T1000 (cell line): ENCODE measurements at places on chromosomes 2 and 18.

DNA sequence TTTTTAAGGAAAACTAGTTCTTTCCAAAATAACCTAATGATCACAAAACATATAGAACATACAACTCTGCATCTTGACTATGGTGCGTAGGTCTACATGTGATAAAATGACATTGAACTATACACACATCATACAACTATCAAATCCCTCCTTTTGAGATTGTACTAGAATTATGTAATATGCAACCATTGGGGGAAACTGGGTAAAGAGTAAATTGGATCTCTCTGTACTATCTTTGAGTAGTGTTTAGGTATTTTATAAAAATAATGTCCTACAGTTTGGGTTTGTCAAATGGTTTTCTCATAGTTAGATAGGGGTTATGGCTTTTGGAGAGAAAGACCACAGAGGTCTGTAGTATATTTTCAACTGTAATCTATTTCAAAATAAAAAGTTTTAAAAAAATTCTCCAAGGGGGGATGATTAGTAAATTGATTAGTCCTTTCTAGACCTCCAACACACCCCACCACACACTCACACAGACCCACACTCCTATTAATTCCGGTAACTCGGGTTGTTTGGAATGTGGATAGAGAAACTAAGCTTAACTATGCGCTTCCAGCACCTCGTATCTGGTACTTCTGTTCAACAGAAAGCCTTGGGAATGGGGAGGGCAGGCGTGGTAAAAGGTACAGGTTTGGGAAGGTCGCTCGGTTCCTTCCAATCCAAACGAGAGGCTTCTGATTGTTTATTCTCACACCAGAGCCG is 695 bp upstream of the BIRC6 start:
- no peak for DNase-seq

GRCh38 chr2:201795607-201796477 is 10.5 kb upstream of the CDK15 start:
- DNase-seq = peak; percentile 1

DNA sequence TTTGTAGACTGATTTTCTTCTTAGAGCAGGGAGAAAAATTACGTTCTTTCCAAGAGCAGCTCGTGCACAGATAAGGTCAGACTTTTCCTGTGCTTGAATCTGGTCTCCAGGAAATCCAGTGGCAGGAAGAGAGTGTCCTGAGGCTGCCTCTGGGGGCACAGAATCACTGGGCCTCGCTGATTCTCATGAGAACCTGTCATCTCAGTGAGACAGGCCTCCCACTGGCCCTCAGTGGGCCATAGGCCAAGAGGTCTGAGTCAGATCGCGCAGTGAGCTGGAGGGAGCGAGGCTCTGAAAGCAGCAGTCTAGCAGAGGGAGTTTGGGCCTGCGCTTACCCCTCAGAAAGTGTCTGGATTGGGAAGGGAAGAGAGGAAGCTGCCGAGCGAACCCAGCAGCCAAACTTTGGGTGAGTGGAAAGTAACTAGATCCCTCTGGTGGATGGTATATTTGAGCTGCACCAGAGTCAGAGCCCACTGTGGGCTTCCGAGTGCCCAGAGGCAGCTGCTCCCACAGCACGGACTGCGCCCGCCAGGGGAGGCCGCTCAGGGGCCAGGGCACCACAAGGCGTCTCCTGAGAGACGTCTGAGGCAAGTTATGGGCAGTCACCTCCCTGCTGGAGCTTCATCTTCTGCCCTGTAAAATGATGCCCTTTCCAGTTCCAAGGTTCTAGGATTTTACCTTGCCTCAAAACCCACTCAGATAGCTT is 8.2 kb downstream of the GDF7 start:
- DNase-seq = peak; percentile 45

GRCh38 chr18:78605255-78605654 is 374.4 kb upstream of the SALL3 start:
- no peak for DNase-seq

- DNase-seq = no peak
Measured at GRCh38 chr18:75083131-75083530, 125.8 kb downstream of the PTGR3 start.

DNA sequence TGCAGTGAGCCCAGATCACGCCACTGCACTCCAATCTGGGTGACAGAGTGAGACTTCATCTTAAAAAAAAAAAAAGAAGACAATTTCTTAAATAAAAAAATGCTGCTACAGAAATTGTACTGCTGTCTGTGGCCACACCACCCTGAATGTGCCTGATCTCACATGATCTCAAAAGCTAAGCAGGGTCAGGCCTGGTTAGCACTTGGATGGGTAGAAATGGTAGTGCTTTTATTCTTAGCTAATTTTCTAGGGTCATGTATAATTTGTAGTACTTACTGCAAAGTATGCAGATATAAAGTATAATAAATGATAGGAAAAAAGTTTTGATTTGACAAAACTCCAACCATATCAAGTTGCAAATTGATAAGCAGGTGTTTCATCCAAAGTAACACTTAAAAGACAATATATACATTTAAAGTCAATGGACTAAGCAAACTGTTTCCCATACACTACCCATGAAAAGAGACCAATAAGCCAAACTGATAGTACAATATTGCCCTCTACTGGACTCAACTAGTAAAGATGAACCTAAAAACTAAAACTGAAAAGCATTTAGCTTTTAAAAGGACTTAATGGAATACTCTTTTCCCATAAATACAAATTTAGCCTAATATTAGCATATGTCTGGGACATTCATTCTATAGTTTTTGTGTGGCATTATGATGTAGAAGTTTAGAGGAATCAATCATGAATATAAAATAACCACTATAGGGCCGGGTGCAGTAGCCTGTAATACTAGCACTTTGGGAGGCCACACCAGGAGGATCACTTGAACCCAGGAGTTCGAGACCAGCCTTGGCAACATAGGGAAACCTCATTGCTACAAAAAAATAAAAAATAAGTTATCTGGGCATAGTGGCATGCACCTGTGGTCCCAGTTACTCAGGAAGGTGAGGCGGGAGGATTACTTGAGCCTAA is 18.6 kb upstream of the PEX13 start:
- DNase-seq = no peak

- DNase-seq = no peak
Measured at GRCh38 chr2:190677255-190677654, 28.4 kb downstream of the NAB1 start.

DNA sequence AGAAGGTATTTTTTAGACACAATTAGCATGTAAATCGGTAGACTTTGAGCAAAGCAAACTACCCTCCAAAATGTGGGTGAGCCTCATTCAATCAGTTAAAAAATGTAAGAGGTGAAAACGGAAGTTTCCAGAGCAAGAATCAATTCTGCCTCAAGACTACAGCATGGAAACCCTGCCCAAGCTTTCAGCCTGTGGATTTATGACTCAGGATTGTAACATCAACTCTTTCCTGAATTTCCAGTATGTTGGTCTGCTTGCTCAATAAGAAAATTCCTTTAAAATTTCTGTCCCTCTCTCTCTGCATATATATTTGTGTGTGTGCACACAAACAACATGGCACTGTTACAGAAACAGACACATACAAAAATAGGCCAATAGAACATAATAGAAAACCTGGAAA is 228.6 kb upstream of the DOK6 start:
- no peak for DNase-seq

DNA sequence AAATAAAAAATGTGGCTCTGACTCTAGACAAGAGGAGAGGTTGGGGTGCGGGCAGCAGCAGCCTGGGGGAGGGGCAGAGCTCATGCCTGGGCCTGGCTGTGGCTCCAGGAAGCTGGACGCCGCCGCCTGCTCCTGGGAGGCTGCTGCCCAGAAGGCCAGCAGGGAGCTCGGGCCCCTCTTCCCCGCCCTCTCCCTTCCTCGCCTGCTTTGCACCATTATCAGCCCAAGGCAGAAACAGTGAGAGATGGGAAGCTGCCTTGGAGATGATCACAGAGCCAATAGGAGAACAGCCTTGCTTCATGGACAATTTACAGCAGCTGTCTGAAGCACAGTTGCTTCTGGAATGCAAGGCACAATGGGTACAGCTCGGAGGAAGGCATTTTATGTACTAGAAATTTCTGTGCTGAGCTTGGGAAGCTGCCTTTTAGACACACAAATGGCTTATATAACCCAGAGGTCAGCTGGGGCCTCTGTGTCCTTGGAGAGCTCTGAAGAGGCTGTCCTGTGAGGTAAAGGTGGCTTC is 55.3 kb upstream of the AFF3 start:
- DNase-seq = no peak

GRCh38 chr2:230942920-230943896 is 18.2 kb upstream of the GPR55 start:
- no peak for DNase-seq

DNA sequence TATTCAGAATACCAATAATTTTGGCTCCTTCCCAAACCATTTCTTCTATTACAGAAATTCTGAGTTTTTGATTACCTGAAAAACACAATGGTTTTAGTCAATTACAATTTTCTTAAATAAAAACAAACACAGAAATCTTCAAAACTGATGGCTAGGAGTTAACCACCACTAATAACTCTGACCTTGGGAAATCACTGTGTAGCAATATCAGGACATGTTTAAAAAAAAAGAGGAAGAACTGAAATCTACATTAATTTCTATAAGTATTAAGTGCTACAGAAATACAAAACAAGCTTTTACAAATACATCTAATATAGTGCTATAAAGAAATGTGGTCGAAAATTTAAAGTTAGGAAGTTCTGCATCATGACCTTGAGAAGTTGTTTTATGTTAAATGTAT is 14.9 kb downstream of the L3MBTL4 start:
- no peak for DNase-seq

DNA sequence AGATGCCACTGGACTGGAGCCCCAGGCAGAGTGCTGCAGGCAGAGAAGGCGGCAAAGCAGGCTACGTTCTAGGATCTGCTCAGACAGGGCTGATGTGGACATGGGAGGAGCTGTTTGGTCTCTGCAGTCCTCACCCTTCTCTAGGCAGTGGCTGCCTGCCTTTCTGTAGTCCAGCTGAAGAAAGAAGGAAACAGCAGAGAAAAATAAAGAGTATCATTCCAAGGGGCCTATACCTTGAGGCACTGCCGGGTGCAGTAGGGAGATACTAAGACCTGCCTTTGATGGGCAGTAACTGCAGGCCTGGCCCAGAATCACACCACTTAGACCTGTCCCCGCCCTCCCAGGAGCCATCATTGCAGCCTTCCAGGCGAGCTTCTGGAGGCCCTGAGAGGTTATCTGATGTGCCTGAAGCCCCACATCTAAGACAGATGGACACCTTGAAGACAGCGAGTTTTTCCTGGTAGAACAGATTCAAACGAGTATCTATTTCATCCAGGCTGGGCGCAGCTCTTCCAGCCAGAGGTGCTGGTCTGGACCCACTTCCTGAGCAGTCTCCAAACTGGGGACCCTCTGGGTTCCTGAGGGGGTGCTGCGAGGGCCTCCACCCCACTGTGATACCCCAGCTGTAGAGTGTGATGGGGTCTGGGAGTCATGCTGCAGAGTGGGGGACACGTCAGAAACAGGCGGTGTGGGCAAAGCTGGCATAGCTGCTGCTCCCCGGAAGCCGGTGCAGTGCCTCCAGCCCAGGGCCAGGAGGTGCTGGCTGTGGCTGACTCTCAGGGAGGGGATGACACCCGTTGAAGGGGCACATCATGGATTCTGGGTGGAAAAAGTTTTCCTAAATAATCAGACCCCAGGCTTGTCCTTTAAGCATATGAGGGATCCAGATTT is 87.3 kb upstream of the OTOS start:
- no peak for DNase-seq

GRCh38 chr18:11073971-11074370 is 75.4 kb downstream of the PIEZO2 start:
- DNase-seq = no peak

GRCh38 chr2:57050007-57050406 is 866.2 kb downstream of the CCDC85A start:
- DNase-seq = no peak

DNA sequence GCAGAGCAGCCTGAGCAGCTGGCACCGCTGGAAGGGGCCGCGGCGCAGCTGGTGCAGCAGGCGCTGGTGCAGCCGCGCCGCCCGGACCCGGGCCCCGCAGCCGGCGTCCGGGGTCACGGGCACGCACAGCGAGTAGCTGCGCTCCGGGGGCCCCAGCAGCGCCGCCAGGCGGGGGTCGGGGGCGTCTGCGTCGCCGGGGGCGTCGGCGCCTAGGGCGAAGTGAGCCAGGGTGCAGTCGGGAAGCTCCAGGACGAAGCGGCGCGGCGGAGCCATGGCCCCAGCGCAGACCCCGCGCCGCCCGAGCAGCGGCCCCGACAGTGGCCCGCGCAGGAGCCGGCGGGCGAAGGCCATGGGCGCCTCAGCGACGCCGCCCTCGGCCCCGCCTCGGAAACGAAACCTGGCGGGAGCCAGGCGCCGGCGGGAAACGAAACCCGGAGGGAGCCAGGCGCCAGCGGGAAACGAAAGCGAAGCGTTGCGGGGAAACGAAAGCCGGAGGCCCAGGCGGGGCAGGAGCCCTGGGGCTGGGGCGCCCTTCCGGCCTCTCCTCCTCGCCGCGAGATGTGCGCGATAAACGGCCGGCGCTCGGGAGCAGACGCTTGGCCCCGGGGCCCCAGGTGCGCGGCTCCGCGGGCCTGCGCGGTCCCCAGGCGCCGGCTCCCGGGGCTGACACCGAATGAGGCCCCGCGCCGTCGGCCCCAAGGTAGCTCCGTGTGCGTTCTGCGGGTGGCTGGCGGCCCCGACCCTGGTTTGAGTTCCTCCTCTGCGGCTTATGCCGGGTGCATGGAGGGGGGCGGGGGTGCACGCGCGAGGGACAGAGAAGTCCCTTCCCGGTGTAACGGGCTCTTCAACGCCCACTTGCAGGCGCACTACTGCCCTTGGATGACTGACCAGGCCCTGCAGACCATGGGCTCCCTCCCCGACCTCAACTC is at the start of gene CMPK2:
CMPK2 (minus strand) TSS at position 562 of the 929 bp plus-strand sequence; CDS start at position 351, 211 bp downstream.
- peak; percentile 15 for DNase-seq

DNA sequence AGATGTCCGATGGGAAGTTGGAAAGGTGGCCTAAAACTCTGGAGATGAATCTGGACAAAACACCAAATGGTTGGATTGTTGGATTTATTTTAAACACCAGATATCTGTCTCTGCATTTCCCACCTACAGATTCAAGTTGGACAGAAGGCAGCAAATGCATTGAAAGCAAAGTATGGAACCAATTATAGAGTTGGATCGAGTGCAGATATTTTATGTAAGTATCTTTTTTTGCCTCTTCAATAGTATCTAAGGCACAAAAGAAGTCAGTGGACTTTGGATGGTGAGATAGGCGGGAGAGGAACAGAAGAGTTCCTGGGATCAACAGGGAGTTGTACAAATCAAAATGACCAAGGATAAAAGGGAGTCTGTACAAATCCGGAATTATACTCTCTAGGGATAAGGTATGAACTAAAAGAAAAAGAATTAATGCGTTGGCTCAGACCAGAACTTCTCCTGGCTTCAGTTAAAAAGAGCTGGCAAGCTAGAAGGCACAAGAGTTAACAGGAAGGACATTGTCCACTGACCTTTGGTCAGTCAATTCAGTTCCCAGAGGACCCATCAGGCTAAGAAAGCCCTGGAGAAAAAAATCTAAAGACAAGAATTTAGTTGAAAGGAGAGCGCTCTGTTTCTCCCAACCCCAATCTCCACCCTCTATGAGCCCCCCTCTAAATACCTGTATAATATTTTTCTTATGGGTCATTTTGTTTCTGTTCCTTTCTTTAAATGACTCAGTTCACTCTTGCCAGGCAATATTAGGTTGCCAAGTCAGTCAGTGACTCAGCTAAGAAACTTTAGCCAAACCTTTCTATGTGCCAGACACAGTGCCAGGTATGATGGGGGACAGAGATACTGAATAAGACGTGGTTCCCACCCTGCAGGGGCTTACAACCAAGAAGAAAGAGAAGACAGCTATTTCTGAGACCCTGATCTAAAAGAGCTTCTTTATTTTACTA is 29.1 kb downstream of the CPO start:
- DNase-seq = no peak

GRCh38 chr2:23456396-23456795 is 71.4 kb downstream of the KLHL29 start:
- DNase-seq = no peak

GRCh38 chr18:63758615-63759240 is 16.5 kb upstream of the SERPINB7 start:
- no peak for DNase-seq

GRCh38 chr18:72822202-72822601 is 45.6 kb downstream of the NETO1 start:
- no peak for DNase-seq
